ENCODE measurements at places on chromosomes 1 and 21. TPM values are rescaled to one million over a fixed set of nuclear protein-coding genes. Genes with fewer than 3 reads are reported as not detected.

DNA sequence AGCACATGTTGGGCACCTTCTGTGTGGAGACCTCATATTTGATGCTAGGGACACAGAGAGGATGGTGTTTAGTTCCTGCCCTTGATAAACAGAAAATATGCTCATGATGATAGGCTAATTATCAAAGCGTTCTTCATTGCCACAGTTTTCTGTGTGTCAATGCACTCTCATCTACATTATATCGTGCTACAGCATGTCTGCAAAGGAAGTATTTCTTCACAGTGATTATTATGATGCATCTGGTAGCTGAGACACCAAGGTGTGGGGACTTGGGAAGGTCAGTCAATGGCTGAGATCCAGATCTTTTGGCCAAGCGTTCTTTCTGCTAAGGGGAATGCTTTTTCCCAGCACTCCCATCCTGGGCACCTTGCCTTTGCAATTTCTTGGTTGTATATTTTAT lies 321.2 kb downstream of the PBX1 start:
- DNase-seq: no peak

- DNase-seq: peak; percentile 6
These were observed 157.1 kb upstream of the NRIP1 start for GRCh38 chr21:15221799-15222386.

DNA sequence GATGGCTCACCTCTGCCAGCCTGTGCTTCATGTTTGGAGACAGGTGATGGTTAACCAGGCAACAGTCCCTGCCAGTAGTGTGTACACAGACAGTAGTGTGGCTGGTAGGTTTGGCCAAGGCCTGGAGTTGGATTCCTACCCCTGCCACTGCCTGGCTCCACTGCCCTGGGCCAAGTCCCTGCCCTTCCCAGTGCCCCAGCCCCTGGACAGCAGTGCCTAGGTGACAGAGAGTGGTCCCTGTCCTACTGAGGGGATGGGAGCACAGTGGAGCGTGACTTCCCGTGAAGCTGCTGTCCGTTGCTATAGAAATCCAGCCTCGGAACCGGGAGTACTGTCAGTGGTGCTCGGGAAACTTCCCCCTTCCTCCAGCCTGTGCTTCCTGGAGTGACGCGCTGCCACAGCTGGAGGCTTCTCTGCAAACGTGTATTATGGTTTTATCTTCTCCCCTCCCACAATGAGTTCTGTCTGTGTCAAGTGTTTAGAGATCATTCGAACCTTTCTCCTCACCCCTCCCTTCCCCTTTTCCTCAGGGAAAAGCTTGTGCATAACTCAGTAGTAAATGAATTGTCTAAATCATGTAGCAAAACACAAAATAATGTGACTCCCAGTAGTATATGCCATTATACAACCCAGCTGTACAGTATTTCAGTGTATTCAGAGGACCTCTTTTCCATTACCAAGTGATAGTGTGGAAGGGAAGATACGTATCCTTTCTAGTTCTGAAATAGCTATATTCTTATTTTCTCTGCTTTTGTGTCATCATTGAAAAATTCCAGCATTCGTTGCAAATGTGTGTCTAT lies 73.4 kb downstream of the GALNT2 start:
- no peak for DNase-seq

- peak; percentile 22 for DNase-seq
These were observed 138.6 kb upstream of the JUN start for GRCh38 chr1:58922302-58923089.

- DNase-seq: no peak
These were observed 56.6 kb downstream of the SMYD2 start for GRCh38 chr1:214337511-214337910.

- no peak for DNase-seq
These were observed 602 bp upstream of the RIMKLA start for GRCh38 chr1:42379794-42380585.

GRCh38 chr1:5724847-5725246 lies 267.4 kb downstream of the NPHP4 start:
- no peak for DNase-seq

DNA sequence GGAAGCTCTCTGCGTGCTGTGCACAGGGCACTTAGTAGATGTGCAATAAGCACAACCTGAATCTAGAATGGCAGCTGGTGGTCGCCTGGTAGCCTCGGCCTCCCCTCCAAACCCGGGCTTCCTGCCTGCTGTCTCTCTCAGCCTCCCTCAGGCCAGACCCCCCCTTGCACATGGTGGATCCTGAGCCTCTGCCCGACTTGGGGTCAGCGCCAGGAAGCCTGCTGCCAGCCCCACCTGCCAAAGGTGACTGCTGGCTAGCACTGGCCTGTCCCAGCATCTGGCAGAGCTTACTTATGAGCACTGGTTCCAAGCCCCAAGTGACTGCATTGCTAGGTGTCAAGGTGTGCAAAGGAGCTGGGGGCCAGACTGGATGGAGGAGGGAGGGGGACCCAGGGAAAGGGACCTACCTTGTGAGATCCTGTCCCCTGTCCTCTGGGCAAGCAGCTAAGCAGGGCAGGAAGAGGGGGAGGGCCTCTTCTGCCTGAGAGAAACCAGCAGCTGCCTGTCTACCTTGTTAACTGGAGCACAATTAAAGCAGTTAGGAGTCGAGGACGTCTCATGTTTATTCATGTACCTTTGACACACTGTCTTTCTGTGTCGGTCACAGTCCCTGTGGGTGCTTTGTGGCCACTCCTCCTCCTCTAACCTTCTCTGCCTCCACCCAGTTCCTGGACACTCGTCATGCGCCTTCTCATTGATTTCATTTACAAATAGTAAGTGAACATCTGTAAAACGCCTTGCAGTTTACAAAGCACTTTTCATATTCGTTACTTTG lies 100.9 kb downstream of the DDX20 start:
- DNase-seq: no peak

DNA sequence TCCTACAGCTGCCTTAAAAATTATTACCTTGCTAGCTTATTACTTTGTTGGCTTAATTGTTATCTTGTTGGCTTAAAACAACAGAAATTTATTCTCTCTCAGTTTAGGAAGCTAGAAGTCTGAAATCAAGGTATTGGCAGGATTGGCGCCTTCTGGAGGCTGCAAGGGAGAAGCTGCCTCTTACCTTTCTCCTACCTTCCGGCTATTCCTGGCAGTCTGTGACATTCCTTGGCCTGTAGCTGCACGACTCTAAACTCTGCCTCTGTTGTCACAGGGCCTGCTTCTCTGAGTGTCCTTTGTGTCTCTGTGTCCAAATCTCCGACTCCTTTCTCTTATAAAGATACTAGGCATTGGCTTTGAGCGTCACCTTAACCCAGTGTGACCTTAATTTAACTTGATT lies 579.9 kb upstream of the B3GALT2 start:
- no peak for DNase-seq

DNA sequence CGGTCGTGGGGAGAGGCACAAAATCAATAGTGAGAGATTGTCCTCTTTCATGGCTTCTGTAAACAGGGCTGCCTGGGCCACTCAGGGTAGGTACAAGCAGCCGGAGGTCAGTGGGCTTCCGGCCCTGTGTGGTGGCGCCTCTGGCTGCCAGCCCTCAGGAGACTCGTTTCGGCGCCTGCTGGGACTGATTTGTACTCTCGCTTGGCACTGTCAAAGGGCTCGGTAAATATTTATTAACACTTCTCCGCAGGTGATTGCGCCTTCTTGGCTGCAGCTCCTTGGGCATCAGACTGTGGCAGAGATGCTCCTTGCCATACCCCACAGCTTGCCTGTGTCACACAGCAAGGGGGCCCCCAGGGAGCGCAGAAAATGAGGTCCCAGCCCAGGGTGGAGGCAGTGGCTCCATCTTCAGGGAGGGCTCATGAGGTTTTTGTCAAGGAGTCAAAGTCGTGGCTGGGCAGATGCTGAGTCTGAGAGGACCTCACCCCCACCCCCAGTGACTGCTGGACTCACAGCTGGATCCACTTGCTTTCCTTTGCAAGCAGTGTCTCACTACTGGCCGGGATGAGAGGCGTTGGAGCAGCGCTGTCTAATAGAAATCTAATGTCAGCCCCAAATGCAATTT lies 262.5 kb downstream of the GRIK3 start:
- DNase-seq: no peak

DNA sequence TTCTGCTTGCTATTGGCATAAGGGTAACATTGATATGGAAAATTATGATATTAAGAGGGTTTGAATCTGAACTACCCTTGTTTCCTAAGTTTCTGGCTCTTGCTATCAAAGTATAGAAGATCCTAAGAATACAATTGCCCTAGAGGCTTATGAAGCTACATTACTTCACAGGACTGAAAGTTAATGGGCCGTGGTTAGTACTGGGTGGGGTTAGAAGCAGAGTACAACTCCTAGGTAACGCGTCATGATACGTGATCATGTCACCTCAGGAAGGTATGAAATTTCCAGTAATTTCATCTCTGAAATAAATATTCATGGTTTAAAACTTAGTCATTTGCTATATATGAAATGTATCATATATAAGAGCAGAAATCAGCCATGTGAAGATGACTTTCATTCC lies 743.8 kb upstream of the NEGR1 start:
- DNase-seq: no peak

- no peak for DNase-seq
These were observed 21.1 kb upstream of the GPR157 start for GRCh38 chr1:9149837-9150581.

DNA sequence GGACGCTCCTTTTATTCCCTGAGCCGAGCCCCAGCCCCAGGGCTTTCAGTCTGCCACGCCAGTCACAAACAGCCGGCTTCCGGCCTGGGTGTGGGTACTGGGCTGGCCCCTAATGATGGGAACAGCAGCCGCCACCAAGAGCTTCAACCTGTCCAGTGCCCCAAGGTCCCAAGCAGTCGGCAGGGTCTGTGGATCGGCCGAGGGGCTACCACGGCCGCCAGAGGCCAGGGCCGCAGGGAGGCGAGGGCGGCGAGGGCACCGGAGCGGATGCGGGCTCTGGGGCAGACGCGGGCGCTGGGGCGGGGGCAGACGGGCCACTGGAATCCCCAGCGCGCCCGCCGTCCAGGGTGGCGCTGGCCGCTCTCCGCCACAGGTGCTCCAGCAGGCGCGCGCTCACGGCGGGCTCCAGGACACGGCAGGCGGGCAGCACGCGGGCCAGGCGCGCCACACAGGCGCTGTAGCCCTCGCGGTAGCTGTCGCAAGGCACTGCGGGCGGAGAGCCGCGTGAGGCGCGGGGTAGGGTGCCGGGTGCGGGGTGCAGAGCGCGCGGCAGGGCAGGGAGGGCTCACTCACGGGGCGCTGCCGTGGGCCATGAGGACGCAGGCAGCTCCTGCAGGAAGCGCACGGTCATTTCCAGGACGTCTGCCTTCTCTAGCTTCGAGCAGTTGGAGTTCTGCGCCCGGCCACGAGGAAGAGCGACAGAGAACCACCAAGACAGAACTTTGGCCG lies 887 bp downstream of the HES2 start:
- no peak for DNase-seq

- DNase-seq: no peak
These were observed 107.9 kb downstream of the USP25 start for GRCh38 chr21:15837645-15838044.

DNA sequence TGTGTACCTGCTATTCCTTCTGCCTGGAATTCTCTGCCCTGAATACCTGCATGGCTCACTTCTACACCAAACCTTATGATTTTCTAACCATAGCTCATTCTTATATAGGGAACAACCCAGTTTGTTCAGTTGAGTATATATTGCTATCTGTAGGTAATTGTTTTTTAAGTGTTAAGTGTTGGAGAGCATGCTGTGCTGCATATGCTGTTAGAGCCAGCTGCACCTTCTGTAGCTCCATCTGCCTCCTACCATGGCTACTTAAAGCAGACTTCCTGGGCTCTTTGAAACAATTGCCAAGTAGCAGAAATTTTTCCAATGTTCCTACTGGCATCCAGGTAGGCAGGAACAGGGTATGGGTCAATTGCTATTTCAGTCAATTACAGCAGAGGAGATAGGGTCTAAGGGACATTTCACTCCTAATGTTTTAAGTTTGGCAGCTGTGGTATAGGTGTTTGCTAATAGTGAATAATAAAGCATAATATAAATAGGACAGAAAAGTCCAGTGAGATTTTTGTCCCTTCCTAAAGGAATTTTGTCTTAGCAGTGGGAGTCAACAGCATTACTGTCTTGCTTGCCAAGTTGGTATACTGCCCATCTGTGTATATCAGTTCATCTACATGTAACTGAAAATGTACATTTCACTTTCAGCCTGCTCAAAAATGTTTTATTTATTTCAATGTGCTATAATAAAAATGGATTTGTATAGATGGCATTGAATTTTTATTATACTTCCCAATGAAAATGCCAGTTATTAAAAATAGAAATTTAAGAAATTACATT lies 34.0 kb upstream of the C1orf115 start:
- DNase-seq: no peak

GRCh38 chr1:37096523-37096922 lies 62.2 kb upstream of the GRIK3 start:
- no peak for DNase-seq

DNA sequence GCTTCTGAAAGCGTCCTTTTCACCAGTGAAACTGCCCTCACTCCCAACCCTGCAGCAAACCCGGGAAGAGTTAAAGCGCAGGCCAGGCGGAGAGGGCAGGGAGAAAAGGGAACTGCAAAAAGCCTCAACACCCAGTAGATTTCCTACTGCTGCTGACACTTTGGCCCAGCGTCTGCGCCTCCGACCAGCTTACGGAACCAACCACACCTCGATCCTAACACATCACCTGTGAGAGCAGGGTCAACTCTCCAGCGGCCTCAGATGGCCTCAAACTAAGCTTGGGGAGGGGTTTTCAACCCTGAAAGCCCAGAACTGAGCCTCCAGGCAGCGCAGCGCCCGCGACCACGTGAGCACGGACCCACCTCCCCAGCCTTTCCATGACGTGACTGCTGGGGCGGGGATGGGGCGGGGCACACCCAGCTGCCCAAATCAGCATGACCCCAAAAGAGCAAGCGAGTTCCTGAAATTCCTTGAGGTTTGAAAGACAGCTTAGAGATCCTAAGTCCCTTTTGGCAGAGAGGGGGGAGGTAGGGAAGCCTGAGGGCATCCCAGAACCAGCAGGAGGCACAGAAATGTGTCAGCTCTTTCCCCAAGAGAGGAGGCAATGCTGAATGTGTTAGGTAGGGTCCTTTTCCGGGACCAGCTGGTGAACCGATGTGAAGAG lies 59.1 kb downstream of the ITPKB start:
- peak; percentile 64 for DNase-seq

DNA sequence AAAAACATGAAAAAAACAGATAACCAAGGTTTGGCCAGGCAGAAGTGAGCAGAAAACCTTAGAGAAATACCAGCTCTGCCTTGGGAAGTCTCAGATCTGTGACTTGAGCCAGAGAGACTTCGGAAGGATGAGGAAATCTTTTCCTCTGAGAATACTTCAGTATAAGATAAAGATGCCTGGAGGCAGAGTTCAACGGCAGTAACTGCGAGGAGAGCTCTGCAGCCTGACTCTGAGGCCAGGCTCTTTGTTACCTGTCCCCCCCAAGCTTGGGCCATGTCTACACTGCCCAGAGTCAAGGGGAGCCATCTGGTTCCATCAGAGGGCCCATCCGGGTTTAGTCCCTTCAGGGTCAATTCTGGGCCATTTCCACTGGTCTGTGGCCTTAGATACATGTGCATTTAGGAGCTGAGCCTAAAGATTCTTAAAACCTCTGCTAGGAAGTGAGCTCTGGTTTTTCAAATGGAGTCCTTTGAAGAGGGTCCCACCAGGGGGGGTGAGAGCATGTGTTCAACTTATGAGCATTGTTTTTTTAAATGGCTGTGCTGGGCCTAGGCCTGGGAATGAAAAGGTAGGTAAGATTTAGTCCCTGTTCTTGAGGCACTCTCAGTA lies 8.7 kb downstream of the KIRREL1 start:
- DNase-seq: no peak

SH3GLB1 gene
- 54.6 TPM for total RNA-seq

GJC2 gene
- 1.2 TPM for total RNA-seq

TSTD1 gene
- 74.1 TPM for total RNA-seq

ZNF496 gene
- 33.4 TPM for total RNA-seq

KRTAP19-1 gene
- total RNA-seq: not detected

WLS gene
- 50.9 TPM for total RNA-seq

NLRP3 gene
- total RNA-seq: 0.32 TPM

RPAP2 gene
- total RNA-seq: 22.5 TPM

ANKRD35 gene
- total RNA-seq: 0.22 TPM

IFI44 gene
- 259 TPM for total RNA-seq

Data from Calu3 (cell line).